ENCODE measurements at places on chromosomes 7 and 10. TPM values are rescaled to one million over a fixed set of nuclear protein-coding genes. Genes with fewer than 3 reads are reported as not detected.
A peak's percentile ranks its signal among the peaks of the same experiment; 100 is the strongest.

Gene DNAAF5
- 10.2 TPM for polyA plus RNA-seq

Gene TMEM176B
- 114 TPM for polyA plus RNA-seq

Gene TMEM196
- not detected for polyA plus RNA-seq

Gene ZNF365
- 0.86 TPM for polyA plus RNA-seq

Gene KIF11
- 0.38 TPM for polyA plus RNA-seq

Gene UNC5B
- polyA plus RNA-seq = 12.4 TPM

Gene R3HCC1L
- polyA plus RNA-seq = 4.6 TPM

Gene ZNF746
- polyA plus RNA-seq = 5.0 TPM

Gene FAM131B
- 0.27 TPM for polyA plus RNA-seq

GRCh38 chr10:126262233-126262838, 125.9 kb downstream of the ADAM12 start:
- no peak for DNase-seq

DNA sequence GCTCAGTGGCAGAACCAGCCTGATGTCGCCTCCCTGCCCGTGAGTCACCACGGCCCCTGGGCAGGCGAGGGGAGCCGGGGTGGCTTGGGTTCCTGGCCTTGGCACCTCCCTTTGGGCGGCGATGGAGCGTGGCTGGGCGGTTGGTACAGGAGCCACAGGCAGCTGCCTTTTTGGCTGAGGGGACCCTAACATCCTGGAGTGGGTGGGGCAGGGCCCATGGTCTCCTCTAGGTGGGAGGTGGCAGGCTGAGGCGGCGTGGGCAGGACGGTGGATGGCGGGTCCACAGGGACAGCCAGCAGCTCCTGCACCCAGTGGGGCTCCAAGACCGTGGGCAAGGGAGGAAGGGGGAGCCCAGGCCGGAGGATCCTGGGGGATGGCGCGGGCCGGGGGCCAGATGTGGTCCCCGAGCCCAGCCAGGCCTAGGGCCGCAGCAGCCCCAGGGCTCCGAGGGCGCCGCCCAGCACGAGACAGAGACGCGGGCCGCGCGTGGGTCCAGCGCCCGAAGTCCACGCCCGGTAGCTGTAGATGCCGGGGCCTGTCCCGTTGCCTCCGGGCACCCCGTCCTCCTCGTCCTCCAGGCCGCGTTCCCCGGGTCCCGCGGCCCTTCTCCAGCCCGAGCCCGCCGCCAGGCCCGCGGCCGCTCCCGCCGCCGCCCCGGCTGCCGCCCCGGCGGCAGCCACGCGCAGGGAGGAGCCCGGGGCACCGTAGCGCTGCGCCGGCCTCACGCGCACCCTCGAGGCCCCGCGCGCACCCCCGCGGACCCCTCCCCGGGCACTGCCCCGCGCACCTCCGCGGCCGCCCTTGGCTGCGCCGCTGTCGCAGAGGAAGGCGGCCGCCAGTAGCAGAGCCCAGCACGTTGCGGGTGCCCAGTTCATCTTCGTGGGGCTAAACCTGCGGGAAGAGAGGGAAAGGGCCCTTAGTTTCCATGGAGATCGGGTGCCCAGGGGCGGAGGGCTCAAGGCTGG, 1.3 kb downstream of the SPRN start:
- no peak for DNase-seq

- no peak for DNase-seq
Observed at GRCh38 chr10:62170732-62171131, 97.9 kb downstream of the RTKN2 start.

DNA sequence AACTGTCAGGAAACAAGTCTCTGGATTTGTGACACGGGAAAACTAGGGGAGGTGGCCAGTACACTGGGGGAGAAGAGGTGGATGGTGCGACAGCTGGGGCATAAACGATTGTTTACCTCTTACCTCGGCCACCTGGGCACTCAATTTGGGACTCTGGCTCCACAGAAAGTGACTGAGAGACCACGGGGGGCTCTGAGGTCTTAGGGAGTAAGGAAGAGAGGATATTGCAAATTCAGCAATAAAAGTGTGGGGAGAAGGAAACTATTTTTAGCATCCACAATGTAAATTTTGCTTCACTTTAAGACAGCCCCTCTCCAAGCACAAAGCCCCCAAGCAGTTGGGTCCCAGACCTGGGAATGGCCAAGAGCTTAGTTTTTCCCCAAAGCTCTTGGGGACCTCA, 440.5 kb downstream of the GRID1 start:
- no peak for DNase-seq

- DNase-seq = no peak
Observed at GRCh38 chr7:106358103-106358663, 73.4 kb upstream of the NAMPT start.

- DNase-seq = no peak
Observed at GRCh38 chr7:98982686-98983085, 104.4 kb downstream of the TRRAP start.

- no peak for DNase-seq
Observed at GRCh38 chr10:72862957-72863356, 30.6 kb upstream of the OIT3 start.

- DNase-seq = no peak
Observed at GRCh38 chr10:130652544-130652943, 516.4 kb downstream of the GLRX3 start.

- DNase-seq = peak; percentile 77
Observed at GRCh38 chr10:103542764-103543616, 49.5 kb downstream of the NEURL1 start.

GRCh38 chr10:6044060-6044459, 18.1 kb downstream of the IL2RA start:
- no peak for DNase-seq

GRCh38 chr7:12685550-12685949, 1.9 kb upstream of the ARL4A start:
- no peak for DNase-seq

- DNase-seq = no peak
Observed at GRCh38 chr10:61721431-61721830, 58.7 kb downstream of the CABCOCO1 start.

GRCh38 chr7:106054156-106054910, 57.8 kb downstream of the SYPL1 start:
- no peak for DNase-seq

- DNase-seq = no peak
Observed at GRCh38 chr7:23343806-23344475, 44.8 kb downstream of the MALSU1 start.

- no peak for DNase-seq
Observed at GRCh38 chr7:148515237-148515636, 75.3 kb upstream of the C7orf33 start.

GRCh38 chr7:137931823-137932222, 70.1 kb downstream of the CREB3L2 start:
- no peak for DNase-seq

DNA sequence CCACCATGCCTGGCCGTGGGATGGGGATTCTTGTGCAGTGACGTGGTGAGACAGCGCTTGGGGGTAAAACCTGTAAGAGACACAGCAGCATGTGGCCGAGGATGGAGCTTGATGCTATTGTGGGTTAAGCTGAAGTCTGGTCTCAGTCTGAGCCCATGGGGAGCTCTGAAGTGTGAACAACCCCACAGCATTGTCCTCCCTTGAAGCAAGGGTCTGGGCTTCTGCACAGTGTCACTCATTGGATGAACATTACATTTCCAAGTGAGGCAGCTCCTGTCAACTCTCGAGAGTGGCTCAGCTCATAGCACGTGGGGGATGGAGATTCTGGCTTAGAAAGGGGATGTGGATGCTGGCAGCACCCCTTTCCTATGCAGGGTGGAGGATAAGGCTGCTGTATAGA, 32.2 kb upstream of the ZNF438 start:
- no peak for DNase-seq

DNA sequence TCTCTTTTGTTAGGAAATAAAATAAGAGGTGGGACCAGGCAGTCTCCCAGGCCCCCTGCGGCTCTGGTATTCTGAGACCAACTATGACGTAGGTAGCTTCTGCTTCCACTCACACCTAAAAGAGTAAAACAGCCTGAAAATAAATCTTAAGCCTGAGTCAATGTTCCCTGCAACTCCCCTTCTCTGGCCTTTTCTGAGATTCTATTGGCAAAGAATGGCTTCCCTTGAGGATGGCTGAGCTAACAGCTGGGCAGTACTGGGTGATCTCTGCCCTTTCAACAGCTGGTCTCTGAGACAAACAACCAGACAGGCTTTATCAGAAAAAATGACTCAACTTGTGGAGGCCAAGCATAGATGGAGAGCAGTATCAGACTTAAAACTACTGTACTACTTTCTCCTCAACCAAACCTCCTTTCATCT, 58.7 kb downstream of the CREB3L2 start:
- DNase-seq = peak; percentile 64

- DNase-seq = peak; percentile 45
Observed at GRCh38 chr10:104045151-104046089, 40.3 kb downstream of the COL17A1 start.

DNA sequence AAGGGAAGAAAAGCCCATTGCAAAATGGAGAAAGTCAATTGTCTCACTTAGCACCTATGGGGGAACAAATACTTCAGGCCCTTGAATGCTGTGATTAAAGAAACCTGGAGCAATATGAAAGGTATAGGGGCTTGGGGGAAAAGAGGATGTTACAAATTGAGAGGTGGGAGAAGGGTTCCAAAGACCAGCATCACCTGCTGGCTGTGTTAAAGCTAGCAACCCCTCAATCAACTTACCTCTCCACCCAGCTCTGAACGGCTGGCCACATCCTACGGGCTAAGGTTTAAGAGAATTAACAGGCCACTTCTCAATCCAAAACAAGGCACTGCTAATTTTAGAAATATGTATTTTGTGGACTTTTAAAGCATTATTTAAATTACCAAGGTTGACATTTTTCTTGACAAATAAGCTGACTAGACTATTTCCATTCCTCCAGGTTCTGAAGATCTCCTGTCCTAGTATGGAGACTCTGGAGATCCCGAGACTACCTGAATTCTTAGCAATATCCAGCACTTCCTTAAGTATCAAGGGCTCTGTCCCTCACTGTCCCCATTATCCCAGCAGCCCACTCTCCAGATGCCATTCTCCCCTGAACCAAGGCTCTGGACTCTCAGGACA, 976 bp upstream of the H2BK1 start:
- no peak for DNase-seq

DNA sequence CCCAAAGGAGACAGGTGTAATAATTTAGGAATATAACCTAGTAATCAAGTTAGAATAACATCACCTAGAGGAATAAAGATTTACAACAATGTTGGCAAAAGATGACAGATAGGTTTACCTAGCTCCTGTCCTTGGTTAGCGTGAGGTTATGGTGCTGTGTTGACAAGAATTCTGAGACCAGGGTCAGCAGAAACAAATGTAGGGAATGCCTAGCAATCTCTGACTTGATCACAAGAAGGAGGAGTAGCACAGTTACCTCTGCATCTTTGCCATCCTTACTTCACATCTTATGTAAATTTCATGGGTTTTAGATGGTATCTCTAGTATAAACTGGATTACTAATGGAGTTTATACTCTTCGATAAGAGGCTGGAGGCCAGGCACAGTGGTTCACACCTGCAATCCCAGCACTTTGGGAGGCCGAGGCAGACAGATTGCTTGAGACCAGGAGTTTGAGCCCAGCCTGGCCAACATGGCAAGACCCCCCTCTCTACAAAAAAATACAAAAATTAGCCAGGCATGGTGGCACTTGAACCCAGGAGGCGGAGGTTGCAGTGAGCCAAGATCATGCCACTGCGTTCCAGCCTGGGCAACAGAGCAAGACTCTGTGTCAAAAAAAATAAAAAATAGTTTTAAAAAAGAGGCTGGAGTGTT, 37.1 kb downstream of the REEP3 start:
- no peak for DNase-seq

- no peak for DNase-seq
Observed at GRCh38 chr10:4373612-4374011, 452.4 kb upstream of the AKR1E2 start.

- peak; percentile 45 for DNase-seq
Observed at GRCh38 chr10:11165591-11166543, 148.2 kb downstream of the CELF2 start.

GRCh38 chr10:11167233-11167966, 149.7 kb downstream of the CELF2 start:
- DNase-seq = no peak

DNA sequence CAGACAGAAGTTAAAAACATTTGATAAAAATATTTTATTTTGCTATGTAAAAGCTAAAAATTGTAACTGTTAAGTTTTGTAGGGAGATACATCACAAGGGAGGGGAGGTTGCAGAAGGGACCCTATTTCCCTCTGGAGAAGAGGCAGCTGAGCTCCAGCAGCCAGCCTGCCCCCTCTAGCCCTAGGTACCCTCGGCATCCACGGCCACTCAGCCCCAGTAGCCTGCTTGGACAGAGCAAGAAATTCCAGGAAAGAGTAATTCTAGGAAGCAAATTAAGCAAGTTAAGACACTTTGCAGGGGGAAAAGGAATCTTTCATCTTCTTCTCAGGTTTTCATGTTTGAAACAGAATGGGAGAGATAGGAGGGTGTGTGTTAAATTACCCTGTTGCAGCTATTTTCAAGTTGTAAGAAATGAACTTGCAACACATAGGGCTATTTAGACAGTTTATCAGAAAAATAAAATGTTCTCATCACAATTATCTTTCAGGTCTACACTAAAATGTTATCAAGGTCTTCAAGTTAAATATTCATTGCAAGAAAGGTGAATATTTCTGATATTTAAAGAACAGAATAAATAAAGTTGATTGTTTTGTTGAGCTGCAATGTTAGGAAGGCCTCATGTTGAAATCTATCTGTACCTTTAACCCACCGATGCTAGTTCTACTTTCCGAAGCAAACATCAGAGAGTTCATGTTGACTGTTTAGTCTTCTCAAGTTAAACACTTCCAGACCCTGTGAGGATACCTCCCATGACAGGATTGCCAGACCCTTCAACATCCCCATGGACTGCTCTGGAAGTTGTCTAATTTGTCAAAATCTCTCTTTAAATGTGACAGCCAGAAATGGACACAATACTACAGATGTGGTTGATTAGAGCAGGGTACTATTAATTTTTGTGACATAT, 5.5 kb downstream of the SGCE start:
- peak; percentile 42 for DNase-seq

DNA sequence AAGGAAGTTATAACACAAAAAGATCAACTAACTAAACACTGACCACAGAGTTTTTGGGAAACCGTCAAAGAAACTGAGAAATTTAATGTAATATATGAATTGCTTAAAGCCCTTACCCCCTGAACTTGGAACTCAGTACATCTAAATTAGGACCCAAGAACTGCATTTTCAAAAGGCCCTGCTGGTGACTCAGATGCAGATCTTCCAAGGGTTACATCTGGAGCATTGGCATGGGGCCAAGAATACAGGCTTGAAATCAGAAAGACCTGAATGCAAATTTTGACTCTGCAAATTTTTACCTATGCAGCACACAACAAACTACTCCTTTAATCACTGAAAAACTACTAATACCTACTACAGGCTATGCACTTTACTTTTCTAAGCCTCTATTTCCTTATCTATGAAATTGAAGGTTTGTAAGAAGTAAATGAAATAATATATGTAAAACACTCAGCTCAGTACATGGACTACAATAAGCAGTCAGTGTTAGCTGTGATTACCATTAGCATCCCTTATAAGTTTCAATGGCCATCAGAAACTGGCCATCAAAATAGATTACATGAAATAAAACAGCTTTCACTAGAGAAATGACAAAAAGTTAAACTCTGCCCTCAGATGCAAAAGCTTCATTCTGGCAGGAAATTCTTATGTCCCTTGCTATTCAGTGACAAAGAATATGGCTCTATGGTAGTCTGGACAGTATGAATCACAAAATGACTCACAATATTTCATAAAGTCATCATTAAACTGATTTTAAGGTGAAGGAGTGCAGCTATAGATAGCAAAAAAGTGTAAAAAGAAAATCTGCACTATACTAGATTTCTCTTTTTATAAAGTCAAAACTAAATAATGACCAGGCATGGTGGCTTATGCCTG, 43.6 kb downstream of the NSUN6 start:
- DNase-seq = no peak
